PC-3 (cell line): ENCODE measurements at places on chromosomes 2 and 18.
A peak's percentile ranks its signal among the peaks of the same experiment; 100 is the strongest.

- DNase-seq, result peak; percentile 86
Observed at GRCh38 chr2:236972491-236973342, 113.0 kb upstream of the COPS8 start.

- no peak for DNase-seq
Observed at GRCh38 chr2:174779361-174779928, 15.2 kb upstream of the CHRNA1 start.

DNA sequence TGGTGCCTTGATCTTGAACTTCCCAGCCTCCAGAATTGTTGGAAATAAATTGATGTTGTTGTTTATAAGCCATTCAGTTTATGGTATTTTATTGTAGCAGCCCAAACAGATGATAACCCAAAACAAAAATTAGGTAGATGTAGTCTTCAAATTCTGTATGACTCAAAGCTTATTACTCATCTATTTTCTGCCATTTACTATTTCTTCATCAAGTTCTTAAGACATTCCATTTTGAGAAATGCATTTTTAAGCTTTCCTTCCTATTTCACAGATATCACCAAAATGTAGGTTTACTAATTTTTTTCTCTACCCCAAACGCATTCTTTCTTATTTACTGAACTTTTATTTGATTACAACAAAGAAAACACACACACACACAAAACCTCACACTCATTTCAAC, 148.2 kb downstream of the RND3 start:
- DNase-seq, result no peak

DNA sequence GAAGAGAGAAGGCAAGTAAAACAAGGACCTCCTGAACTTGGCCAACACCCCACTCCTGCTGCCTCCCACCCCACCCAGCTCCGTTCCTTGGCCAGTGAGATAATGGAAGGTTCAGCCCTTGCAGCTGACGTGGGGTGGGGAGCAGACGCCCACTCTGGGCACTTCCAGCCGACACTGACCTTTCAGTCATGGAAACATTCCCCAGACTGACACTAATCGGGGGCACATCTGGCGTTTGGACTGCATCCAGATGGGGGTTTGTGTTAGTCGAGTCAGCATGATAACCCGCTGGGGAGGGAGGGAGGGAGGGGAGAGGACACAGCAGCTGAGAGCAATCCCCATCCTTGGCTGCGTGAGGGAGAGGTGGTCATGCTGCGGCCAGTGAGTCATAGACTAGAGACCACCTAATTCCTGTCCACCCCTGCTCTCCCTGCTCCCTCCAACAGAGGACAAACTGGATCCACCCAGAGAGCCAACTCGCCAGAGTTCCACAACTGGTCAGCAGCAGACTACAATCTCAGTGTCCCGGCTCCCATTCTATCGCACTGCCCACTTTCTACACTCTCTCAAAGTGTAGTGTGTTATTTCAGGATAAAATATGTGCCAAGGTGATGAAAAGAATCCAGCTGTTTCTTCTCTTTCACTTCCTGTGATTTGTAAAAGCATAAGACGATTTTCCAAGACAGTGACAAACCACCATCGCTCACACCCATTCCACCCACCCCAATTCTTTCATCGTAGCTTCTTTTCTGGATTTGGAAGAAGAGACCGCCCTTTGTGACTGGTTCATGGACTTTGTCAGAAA, 115.4 kb upstream of the PKDCC start:
- DNase-seq, result no peak
